SJSA1 (cell line): ENCODE measurements at places on chromosomes 7 and 10. TPM values are rescaled to one million over a fixed set of nuclear protein-coding genes. Genes with fewer than 3 reads are reported as not detected.

The PRPS1L1 gene
- total RNA-seq: not detected in 2 replicates

The PYROXD2 gene
- total RNA-seq: 10.8 and 13.8 TPM in 2 replicates

The ADRB1 gene
- 1.3 and 1.4 TPM in 2 replicates for total RNA-seq

The COL1A2 gene
- 2,203 and 4,473 TPM in 2 replicates for total RNA-seq

The ODAD2 gene
- 0.68 and 2.0 TPM in 2 replicates for total RNA-seq

The PDE6C gene
- total RNA-seq: not detected in 2 replicates

- no peaks in the 10 kb centered on the region for H3K27me3 ChIP-seq
- peaks cover 11% of the 10 kb centered on the region for H3K4me1 ChIP-seq
- no peak for DNase-seq
These were observed 79.1 kb upstream of the NEUROD6 start for GRCh38 chr7:31419505-31420055.

- peaks cover 5% of the 10 kb centered on the region for H3K4me1 ChIP-seq
- H3K27me3 ChIP-seq: peaks cover 33% of the 10 kb centered on the region
- no peak for DNase-seq
- H3K4me3 ChIP-seq: no peak overlapping the region
- no peaks in the 10 kb centered on the region for H3K36me3 ChIP-seq
These were observed 38.0 kb upstream of the TARP start for GRCh38 chr7:38311329-38311937.

DNA sequence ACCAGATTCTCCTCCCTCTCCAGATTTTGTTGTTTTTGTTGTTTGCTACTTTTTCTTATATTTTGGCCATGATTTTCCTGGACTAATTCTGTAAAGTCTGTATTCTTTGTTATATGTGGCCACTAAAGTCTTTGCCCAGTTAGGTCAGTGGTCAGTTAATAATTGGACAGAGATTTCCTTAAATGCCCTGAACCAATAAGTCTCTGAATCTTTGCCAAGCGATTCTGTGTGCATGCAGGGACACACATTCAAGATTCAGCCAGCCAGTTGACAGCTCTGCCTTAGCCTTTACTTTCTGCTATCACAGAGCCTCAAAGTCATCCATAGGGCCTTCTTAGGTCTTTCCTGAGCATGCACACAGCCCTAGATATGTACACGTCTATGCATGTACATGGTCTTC lies 11.0 kb upstream of the COL17A1 start:
- H3K36me3 ChIP-seq: no peaks in the 10 kb centered on the region
- no peaks in the 10 kb centered on the region for H3K27me3 ChIP-seq
- no peak overlapping the region for H3K4me3 ChIP-seq
- H3K27ac ChIP-seq: no peak overlapping the region

- H3K4me1 ChIP-seq: no peaks in the 10 kb centered on the region
- DNase-seq: no peak
- peaks cover 9% of the 10 kb centered on the region for H3K36me3 ChIP-seq
These were observed 61.0 kb upstream of the TMEM248 start for GRCh38 chr7:66859794-66860645.

GRCh38 chr7:107186240-107186639 lies 17.4 kb downstream of the HBP1 start:
- no peak overlapping the region for H3K4me3 ChIP-seq
- H3K4me1 ChIP-seq: no peaks in the 10 kb centered on the region
- DNase-seq: no peak
- no peaks in the 10 kb centered on the region for H3K27me3 ChIP-seq
- peaks cover 45% of the 10 kb centered on the region for H3K36me3 ChIP-seq
- H3K27ac ChIP-seq: no peak overlapping the region

DNA sequence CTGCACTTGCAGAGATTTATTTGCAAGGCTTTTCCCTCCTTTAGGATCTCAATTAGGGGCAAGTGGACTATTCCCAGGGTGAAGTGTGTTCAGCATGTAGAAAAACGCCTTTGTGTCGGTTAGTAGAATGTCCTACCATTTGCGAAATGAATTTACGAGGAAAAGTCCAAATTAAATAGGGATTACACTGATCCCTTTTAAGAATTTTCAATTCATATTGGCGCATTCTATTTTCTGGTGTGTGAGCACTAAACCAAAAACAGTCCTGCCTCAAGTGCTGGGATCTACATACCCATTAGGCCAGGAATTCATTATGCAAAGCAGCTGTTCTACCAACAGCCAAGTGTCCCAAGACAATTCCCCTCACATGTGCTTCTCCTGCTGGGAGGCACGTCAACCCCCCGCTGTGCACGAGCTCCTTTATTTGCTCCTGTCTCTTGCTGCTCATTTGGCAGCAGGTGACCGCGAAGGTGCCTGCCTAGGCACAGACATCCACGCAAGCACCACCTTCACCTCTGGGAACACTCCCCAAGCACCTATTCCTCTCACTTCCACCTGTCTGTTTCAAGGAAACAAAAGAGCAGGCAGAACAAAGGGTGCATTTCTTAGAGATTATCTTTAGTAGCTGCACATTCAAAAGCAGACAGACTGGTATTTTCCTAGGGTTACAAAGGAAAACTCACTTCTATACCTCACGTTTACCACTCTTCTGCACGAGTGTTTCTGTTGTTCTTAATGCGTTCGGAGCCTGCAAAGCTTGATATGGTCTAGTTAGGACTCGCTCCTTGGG lies 134.6 kb upstream of the FGFR2 start:
- H3K4me3 ChIP-seq: no peak overlapping the region
- no peak for DNase-seq
- H3K27ac ChIP-seq: no peak overlapping the region
- no peaks in the 10 kb centered on the region for H3K36me3 ChIP-seq
- H3K27me3 ChIP-seq: no peaks in the 10 kb centered on the region
- no peaks in the 10 kb centered on the region for H3K4me1 ChIP-seq

- DNase-seq: no peak
- H3K36me3 ChIP-seq: no peaks in the 10 kb centered on the region
- no peak overlapping the region for H3K27ac ChIP-seq
- H3K27me3 ChIP-seq: no peaks in the 10 kb centered on the region
These were observed 97.7 kb upstream of the EFCAB10 start for GRCh38 chr7:105678811-105679495.

GRCh38 chr10:133356549-133357284 lies 1.1 kb downstream of the FUOM start:
- peak overlapping the region; percentile 41 for H3K4me3 ChIP-seq
- H3K36me3 ChIP-seq: peaks cover under 1% of the 10 kb centered on the region; the same call in 1 of the 2 replicates
- H3K4me1 ChIP-seq: peaks cover 10% of the 10 kb centered on the region
- DNase-seq: no peak
- no peak overlapping the region for H3K27ac ChIP-seq

GRCh38 chr7:3338161-3338560 lies 37.1 kb downstream of the SDK1 start:
- no peaks in the 10 kb centered on the region for H3K27me3 ChIP-seq
- H3K36me3 ChIP-seq: no peaks in the 10 kb centered on the region
- no peaks in the 10 kb centered on the region for H3K4me1 ChIP-seq
- H3K4me3 ChIP-seq: no peak overlapping the region
- DNase-seq: no peak

- peak overlapping the region; percentile 89 for H3K27ac ChIP-seq
- H3K4me1 ChIP-seq: peaks cover 43% of the 10 kb centered on the region
- H3K36me3 ChIP-seq: no peaks in the 10 kb centered on the region
- no peak overlapping the region for H3K4me3 ChIP-seq
These were observed 161.8 kb downstream of the SKIDA1 start for GRCh38 chr10:21363731-21364104.

- no peaks in the 10 kb centered on the region for H3K36me3 ChIP-seq
- H3K4me3 ChIP-seq: no peak overlapping the region
These were observed 246.7 kb downstream of the FGFR2 start for GRCh38 chr10:121351540-121351939.

DNA sequence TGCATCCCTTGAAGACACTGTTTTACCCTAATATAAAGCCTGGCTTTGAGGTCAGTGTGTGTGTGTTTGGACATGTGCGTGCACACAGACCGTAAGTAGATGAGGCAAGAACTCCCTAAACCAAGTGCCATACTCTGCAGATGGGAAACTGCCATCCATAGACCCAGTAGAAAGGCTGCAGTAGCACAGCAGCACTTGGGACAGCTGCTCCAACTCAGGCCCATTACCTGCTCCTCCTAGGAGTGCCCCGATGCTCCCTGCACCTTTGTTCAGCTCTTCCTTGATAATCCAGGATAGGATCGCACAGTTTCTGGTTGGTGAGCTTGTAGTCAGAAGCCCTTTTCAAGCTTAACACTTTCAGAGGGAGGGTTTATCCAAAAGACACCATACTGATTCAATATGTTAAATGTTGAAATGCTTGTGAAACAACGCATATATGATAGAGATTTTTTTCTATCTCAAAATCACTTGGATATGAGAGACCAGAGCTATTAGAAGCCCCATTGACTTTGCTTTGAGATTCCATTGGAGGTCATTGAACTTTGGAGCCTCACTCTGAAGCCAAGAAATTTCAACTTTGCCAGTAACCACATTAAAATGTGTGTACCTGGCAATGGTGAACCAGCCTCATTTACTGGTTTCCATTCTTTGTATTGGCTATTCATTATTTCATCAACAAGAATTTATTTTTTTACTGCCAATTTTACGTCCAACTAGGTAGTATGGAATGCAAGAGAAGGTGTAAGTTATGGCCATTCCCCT lies 757.0 kb upstream of the GALNT17 start:
- H3K27ac ChIP-seq: no peak overlapping the region
- no peak overlapping the region for H3K4me3 ChIP-seq
- no peaks in the 10 kb centered on the region for H3K4me1 ChIP-seq

- no peak overlapping the region for H3K4me3 ChIP-seq
- no peaks in the 10 kb centered on the region for H3K27me3 ChIP-seq
- H3K27ac ChIP-seq: no peak overlapping the region
- DNase-seq: no peak
These were observed 761.8 kb upstream of the MBL2 start for GRCh38 chr10:53534428-53534827.

- no peaks in the 10 kb centered on the region; the same call in 1 of the 2 replicates for H3K27me3 ChIP-seq
- H3K36me3 ChIP-seq: no peaks in the 10 kb centered on the region
- H3K27ac ChIP-seq: no peak overlapping the region
- DNase-seq: no peak
- H3K4me3 ChIP-seq: no peak overlapping the region
These were observed 19.6 kb downstream of the CAMK2B start for GRCh38 chr7:44305564-44306507.

- no peak overlapping the region for H3K4me3 ChIP-seq
- H3K36me3 ChIP-seq: no peaks in the 10 kb centered on the region
- H3K4me1 ChIP-seq: no peaks in the 10 kb centered on the region
- no peak for DNase-seq
- H3K27ac ChIP-seq: no peak overlapping the region
- H3K27me3 ChIP-seq: no peaks in the 10 kb centered on the region
These were observed 255.2 kb upstream of the POT1 start for GRCh38 chr7:125184801-125185200.

DNA sequence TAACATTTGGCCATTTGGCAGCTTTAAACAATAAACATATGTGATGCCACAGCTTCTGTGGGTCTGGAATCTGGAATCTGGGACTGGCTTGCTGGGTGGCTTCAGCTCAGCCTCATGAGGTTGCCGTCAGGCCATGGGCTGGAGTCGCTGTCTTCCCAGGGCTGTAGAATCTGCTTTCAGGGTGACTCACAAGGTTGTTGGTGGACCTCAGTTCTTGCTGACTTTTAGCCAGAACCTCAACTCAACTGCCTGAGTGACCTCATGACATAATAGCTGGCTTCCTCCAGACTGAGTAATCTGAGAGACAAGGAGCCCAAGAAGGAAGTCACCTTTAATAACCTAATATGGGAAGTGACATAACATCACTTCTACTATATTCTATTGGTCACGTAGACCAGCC lies 44.6 kb upstream of the TSPAN13 start:
- peaks cover 49% of the 10 kb centered on the region for H3K4me1 ChIP-seq
- DNase-seq: peak; percentile 97
- no peaks in the 10 kb centered on the region for H3K27me3 ChIP-seq
- peak overlapping the region; percentile 90 for H3K27ac ChIP-seq
- H3K36me3 ChIP-seq: peaks cover 21% of the 10 kb centered on the region

DNA sequence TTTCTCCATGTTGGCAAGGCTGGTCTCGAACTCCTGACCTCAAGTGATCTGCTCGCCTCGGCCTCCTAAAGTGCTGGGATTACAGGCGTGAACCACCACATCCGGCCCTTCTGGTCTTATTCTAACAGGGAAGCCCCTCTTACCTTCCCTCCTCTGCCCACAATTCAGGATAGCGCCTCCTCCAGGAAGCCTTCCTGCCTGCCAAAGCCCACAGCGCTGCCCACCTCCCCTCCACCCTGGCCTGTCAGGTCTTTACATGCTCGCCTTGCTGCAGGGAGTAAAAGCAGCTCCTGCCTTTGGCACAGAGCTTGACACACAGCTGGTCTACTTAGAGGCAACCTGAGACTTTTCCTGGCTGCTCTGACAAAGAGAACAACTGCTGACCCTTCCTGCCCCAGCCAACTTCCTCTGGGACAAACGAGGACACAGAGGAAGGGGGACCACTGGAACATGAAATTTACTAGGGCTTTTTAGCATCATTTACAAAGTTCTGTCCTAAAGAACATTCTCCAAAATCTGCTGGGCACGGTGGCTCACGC lies 13.2 kb downstream of the MLXIPL start:
- DNase-seq: no peak
- peaks cover 3% of the 10 kb centered on the region; the same call in 1 of the 2 replicates for H3K27me3 ChIP-seq
- no peak overlapping the region for H3K27ac ChIP-seq
- peaks cover 26% of the 10 kb centered on the region for H3K4me1 ChIP-seq

- no peaks in the 10 kb centered on the region for H3K4me1 ChIP-seq
- no peak for DNase-seq
- H3K36me3 ChIP-seq: peaks cover 60% of the 10 kb centered on the region
- H3K27ac ChIP-seq: no peak overlapping the region
These were observed 20.7 kb downstream of the ZNF107 start for GRCh38 chr7:64686493-64687184.

DNA sequence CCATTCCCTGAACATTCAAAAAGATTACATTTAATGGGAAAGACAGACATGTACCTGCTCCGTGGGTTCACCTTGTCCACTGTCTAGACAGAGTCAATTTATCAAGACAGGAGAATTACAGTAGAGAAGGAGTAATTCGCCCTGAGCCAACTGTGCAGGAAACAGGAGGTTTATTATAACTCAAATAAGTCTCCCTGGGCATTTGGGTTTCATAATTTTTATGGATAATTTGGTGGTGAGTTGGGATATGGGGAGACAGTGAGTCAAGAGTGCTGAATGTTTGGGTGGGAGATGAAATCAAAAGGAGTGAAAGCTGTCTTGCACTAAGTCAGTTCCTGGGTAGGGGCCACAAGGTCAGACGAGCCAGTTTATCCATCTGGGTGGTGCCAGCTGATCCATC lies 165.9 kb upstream of the NAMPT start:
- H3K4me3 ChIP-seq: no peak overlapping the region
- H3K36me3 ChIP-seq: no peaks in the 10 kb centered on the region
- no peaks in the 10 kb centered on the region for H3K4me1 ChIP-seq
- DNase-seq: no peak
- no peak overlapping the region for H3K27ac ChIP-seq
